ENCODE measurements at places on chromosomes 13 and 19.

DNA sequence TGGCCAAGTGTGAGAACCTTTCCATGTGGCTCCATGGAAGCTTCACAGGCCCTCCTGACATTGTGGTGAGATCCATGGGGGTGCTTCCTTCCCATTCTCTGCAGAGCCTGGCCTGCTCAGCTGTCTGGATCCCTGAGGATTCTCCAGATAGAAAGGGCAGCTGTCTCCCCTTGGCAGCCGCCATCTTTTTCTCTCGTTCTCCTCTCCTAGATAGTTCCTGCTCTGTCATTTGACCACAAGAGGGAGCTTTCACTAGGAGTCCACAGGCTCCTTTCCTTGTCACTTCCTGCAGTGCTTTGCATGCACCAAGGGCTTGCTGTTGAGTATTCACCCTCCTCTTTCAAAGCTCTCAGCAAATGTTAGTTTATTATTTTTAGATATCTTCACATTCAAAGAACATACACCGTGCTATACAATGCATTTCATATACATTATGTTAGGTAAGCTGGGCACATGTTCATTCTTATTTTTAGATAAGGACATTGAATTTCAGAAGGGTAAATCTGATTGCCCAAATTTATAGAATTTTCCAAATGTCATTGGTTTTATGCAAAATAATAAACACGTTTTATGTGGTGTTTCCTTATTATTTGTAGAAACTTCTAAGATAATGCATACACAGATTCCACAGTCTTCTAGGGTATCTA is 133.2 kb downstream of the FRY start:
- DNase-seq = no peak

- DNase-seq = no peak
These were observed 6.2 kb downstream of the ZC3H4 start for GRCh38 chr19:47107202-47107952.

GRCh38 chr13:46620029-46620428 is 67.1 kb downstream of the LRCH1 start:
- DNase-seq = no peak

- no peak for DNase-seq
These were observed 75.5 kb upstream of the MEDAG start for GRCh38 chr13:30830638-30830965.

DNA sequence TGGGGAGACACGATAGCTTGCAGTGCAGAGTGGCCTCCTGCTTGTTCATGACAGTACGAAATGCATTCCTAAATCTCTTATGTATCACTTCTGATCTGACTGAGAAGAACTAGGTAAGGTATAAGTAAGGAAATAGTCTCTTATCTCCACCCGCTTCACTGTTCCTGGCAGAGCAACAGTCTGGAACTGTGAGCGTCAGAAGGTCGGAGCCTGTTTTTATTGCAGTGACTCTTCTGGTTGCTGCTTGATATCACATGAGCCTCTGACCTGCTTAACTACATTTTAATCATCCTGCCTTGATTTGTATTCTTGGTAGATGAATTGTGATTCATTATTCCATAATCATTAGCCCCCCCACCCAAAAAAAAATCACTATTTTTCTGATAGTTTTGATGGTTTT is 69.0 kb downstream of the COL4A2 start:
- DNase-seq = no peak

GRCh38 chr13:37884026-37884425 is 14.5 kb upstream of the TRPC4 start:
- DNase-seq = no peak

GRCh38 chr19:4908360-4908759 is 941 bp upstream of the UHRF1 start:
- DNase-seq = no peak

DNA sequence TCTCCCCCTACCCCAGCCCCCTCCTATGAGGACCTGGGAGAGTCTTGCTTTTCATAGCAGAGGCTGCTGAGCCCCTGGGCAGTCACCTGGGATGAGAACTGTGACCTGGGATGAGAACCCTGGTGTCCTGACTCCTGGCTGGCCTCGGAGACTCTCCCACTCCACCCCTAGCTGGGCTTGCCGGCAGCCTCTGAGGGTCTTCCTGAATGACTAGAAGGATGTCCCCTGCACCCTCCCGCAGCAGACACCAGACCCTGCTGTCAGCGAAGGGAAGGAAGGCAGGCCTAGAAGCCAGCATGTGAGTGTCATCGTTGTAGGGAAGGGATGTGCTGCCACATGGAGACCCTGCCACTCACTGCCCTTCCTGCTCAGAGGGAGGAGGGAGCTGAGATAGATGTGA is 203.4 kb upstream of the ZNF536 start:
- DNase-seq = no peak

DNA sequence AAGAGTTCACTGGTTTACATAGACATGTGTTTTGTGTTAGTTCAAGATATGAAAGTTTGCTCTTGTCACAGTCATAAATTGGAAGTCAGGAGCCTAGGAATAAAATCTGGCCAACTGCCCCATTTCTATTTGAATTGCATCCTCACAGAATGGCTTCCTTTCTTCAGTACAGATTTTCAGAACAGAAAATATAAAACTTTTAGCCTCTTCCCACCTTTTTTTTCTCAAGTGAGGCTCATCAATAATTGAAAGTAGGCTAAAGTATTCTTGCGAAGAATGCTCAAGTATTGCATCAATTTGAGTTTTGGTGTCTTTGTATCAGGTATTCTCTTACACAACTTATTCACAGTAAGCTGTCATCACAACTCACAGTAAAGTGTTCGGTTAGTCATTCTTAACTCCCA is 802.7 kb downstream of the PCDH9 start:
- no peak for DNase-seq

Measured in stimulated activated CD4-positive, alpha-beta T cell treated with anti-CD3 and anti-CD28 coated beads, Interleukin-12 subunit alpha, Interleukin-12 subunit beta, amount 100 ng/mL, for 24 hours (primary cell).